ENCODE measurements at places on chromosomes 13 and 19.

- no peak for DNase-seq
These were observed 31.9 kb downstream of the ATP4B start for GRCh38 chr13:113625965-113626721.

DNA sequence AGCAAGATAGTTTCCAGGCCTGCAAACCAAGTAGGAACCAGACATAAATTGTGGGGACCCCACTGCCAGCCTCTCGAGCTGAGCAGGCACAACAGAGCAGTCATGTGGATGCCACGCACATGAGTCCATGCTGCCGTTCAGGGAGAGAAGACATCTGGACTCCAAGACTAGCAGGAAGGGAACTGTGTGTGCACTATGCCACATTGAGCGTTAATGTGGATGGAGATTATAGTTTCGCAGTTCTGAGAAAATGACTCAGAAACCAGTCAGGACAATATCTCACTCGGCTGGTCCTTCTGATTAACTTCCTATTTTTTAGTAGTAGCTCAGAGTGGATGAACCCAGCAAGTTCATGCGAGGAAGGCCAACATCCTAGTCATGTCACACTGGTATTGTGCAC, 124.9 kb downstream of the CRYL1 start:
- no peak for DNase-seq

DNA sequence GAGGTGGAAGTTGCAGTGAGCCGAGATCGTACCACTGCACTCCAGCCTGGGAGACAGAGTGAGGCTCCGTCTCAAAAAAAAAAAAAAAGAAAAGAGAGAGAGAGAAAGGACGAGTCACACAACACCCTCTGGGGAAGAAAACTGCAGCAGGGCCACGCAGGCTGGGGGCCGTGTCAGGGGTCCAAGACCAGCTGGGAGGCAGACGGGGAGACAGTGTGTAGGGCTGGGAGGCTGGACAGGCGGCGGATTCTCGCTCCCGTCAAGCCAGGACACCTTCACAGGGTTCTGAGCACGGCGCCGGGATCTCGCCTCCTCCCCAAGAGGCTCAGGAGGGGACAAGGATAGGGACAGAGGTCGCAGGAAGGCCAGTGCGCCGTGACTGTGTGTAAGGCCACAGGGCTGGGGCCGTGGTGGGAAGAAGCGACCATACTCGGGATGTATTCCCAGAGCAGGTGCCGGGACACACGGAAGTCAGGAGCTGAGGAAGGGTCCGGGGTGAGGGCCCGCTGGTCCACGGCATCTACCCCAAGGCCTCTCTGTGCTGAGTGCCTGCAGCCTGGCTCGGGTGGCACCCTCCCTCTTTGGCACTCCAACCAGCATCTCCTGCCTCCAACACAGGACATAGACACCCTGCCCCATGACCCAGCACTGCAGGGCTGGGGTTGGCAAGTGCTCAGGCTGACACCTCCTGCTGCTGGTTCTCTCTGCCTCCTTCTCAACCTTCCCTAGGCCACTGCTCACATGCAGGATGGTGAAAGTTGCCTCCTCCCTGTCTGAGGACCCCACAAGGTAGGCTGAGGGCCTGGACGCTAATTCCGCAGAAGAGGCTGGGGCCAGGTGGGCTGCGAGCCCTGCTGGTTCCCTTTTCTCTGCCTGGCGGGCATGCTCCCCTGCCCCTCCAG, 21.2 kb downstream of the ZNF787 start:
- no peak for DNase-seq

DNA sequence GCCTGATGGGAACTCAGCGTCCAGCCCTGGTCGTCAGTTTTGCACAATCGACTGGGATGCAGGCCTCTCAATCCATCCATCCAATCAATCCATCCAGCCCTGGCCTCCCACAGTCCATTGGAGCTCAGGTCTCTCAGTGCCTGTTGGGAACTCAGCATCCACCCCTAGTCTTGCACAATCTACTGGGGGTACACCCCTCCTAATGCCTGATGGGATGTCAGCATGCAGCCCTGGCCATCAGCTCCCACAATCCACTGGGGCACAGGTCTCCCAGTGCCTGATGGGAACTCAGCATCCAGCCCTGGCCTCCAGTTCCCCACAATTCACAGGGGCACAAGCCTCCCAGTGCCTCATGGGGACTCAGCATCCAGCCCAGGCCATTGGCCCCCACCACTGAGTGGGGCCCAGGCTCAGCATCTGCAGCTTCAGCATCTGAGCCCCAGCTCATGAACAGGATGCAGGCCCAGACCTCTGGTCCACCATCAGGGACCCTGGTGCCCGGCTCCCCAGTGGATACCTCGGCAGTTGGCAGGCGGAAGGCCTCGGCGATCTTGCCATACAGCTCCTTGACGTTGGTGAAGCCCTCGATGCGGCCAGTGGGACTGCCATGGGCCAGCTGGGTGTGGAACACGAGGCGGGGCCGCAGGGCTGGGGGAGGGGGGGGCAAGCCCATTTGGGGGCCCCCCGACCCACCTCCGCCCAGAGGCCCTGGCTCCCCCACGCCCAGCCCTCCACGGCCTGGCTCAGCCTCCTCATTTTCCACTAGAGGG, 7.2 kb upstream of the PTGER1 start:
- DNase-seq, result no peak

DNA sequence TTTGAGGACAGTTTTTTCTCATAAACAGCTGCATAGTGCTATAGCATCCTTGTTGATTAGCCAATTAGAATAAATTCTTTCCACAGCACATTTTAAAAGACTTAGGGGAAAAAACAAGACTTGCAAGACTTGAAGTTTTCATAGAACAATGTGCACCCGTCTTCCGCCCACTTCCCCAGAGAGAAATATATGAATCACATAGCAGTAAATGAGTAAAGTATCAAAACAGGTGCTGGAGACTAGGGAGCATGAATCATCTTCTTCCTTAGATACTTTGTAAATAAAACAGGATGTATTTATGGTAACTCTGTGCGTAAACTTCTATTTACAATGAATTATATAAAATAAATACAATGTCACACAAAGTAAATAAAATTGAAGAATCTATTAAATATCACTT, 75.1 kb downstream of the COL4A2 start:
- no peak for DNase-seq

GRCh38 chr19:13961826-13962698, 9.8 kb downstream of the DCAF15 start:
- DNase-seq, result no peak

- DNase-seq, result no peak
These were observed 65.4 kb upstream of the RFC3 start for GRCh38 chr13:33752597-33752996.

DNA sequence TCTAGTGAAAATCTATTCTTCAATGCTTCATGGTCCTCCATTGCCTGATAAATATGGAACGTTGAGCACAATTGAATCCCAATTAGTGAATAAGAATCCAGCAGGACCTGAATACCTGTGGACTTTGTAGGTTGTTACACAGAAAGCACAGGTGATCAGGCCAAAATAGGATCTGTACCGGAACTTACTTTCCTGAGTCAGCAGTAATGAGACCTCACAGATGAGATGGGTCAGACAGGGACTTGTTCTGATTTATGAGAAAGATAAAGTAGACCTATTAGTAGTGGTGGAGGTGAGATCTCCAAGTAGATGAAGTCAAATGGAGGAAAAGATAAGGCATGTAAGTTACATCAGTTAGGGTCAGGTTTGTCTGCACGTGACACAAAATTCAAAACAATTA, 351.1 kb downstream of the MTUS2 start:
- no peak for DNase-seq
